ENCODE measurements at places on chromosomes 3 and 15. TPM values are rescaled to one million over a fixed set of nuclear protein-coding genes. Genes with fewer than 3 reads are reported as not detected.

Gene FETUB
- total RNA-seq = not detected

Gene CHST2
- total RNA-seq = 6.3 TPM

Gene NTRK3
- 2.4 TPM for total RNA-seq

Gene MRAS
- total RNA-seq = 10.9 TPM

Gene TRIM42
- total RNA-seq = not detected

Gene PLCH1
- total RNA-seq = 17.8 TPM

DNA sequence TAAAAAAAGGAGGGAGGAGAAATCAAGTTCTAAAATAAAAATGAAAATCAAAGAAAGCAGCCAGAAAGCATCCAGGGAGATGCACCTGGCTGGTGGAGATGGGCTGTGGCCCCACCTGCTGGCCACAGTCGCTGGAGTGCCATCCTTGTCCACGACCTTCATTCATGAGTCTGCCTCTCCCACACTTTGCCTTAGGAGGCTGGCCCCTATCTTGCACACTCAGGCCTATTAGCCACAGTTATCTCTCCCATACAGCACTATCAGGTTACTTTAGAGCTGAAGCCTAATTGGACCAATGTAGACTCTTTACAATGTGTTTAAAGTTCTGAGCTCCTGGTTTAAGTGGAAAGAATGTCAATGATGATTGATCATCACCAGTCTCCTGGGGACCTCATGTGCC is 392.0 kb upstream of the RORA start:
- peak; percentile 65 for DNase-seq

DNA sequence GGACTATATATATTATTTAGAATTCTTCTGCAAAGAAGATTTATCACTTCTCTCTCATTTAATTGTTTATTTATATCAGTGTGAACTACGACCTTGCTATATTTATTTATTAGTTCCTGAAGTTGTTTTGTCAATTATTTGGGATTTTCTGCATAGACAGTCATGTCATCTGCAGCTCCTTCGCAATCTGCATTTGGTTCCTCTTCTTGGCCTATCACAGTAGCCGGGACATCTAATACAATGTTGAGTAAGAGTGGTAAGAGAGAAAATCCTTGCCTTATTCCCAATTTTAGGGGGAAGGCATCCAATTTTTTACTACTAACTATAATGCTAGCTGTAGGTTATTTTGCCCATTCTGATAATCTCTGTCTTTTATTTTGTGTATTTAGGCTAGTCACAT is 39.4 kb downstream of the FOXL2 start:
- DNase-seq = no peak

DNA sequence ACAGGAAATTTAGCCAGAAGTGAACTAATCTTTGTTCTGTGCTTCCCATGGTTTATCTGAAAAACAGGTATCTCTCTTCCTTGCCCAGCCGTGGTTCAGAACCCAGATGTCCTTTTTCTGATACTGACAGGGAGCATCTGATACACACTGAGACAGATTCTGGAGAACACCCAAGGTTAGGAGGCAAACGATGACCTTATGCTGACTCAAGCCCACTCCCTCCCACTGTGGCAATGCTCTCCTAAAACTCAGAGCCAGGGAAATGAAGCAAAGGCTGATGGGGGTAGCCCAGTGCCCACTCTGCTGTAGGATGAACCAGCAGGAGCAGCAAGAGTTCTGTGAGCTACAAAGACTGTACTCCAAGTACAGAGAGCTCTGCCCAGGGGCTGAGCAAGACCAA is 225.1 kb downstream of the NTRK3 start:
- no peak for DNase-seq

DNA sequence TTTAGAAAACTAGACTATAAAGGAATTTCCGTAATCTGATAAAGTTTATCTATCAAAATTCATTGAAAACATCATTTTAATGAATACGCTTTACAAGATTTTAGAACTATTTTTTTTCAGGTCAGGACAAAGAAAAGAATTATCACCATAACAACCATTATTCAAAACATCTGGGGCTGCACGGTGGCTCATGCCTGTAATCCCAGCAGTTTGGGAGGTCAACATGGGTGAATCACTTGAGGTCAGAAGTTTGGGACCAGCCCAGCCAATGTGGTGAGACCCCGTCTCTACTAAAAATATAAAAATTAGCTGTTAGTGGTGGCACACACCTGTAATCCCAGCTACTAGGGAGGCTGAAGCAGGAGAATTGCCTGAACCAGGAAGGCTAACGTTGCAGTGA is 260.4 kb downstream of the WNT5A start:
- DNase-seq = no peak

GRCh38 chr3:39106851-39107387 is 508 bp downstream of the GORASP1 start:
- DNase-seq = peak; percentile 41

GRCh38 chr3:14214764-14215163 is 36.1 kb downstream of the LSM3 start:
- no peak for DNase-seq

DNA sequence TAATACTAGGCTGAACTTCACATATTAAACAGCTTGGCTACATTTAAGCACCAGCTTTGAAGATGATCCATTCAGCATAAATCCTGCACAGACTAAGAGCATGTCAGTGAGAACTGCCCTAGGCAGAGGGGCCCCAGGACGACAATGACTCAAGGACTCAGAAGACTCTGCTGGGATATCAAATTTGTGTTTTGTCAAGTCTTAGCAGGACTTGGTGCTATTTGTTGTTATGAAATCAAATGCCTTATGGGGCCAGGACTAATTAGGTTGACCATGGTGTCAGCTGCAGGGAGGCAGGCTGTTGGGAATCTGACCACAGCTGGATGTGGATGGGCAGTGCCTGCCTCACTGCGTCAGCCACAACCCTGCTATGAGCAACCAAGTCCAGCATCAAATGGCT is 91.8 kb downstream of the RYR3 start:
- DNase-seq = no peak

DNA sequence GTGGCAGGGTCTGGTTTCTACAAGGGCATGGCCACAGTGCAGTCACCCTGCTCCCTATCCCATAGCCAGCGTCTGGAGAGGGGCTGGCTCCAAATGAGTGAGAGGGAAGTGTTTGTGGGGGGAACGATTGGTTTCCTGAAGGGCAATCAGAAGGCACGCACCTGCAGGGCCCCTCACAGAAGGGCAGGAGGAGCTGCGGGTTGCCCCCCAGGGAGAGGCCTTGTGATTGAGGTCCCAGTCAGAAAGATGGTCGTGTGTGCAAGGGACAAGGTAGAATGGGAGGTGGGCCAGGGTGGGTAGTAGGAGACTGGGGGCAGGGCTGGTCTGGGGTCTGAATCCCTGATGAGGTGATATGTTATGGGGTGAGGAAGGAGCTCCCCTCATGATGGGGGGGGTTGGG is 35.8 kb downstream of the LIMD1 start:
- no peak for DNase-seq

DNA sequence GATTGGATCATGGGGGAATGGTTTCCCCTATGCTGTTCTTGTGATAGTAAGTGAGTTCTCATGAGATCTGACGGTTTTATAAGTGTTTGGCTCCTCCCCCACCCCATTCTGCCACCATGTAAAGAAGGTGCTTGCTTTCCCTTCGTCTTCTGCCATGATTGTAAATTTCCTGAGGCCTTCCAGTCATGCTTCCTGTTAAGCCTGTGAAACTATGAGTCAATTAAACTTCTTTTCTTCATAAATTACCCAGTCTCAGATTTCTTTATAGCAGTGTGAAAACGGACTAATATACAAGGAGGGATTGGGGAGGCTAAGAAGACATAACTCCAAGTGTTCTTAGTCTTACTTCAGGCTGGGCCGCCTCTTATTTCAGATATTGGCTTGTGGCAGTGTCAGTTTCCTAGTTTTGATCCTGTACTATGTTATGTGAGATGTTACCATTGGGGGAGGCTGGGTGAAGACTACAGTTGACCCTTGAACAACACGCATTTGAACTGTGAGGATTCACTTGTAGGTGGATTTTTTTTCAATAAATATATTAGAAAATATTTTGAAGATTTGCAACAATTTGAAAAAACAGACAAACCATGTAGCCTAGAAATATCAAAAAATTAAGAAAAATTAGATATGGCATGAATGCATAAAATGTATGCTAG is 44.9 kb downstream of the NMD3 start:
- DNase-seq = no peak

DNA sequence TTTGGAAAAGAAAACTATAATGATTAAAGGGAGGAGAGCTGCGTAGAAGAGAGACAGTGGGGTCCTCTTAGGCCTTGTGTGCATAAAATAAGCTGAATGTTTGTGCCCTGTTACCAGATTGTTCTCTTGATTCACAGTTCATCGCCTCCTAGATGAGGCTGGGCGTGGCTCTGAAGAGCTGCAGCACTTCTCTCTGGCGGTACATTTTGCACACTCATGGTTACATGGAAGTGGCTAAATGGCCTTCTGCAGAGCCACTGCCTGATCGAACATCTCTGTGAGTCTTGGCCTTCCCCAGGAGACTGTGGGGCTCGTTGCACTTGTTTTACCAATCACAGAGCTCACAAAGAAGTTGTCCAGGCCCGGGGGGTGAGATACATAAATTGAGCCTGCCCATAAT is 208.8 kb downstream of the GABRG3 start:
- DNase-seq = no peak

- DNase-seq = peak; percentile 66
Measured at GRCh38 chr3:104696470-104696869, 670.2 kb upstream of the ALCAM start.

- DNase-seq = no peak
Measured at GRCh38 chr3:77071809-77072208, 31.9 kb downstream of the ROBO2 start.

GRCh38 chr3:197031315-197032285 is 2.0 kb upstream of the MELTF start:
- no peak for DNase-seq

DNA sequence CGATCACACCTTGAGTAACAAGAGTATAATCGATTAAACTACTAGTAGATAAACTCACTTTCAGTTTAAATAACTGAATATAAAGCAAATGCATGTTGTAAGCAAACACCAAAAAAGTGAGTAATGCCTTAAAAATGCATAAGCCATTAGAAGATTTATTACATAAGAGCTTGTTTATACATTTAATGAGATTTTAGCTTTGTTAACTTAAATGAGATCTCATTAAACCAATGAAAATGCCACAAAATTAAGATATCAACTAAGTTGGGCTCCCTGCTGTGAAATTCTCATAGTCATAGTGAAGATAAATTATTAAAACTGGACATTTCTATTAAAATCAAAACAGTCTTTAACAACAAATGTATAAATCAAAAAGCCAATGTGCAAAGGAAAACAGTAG is 701.2 kb downstream of the NLGN1 start:
- DNase-seq = no peak

- no peak for DNase-seq
Measured at GRCh38 chr3:78048698-78049097, 1008.8 kb downstream of the ROBO2 start.

GRCh38 chr3:160544844-160545503 is 20.4 kb downstream of the KPNA4 start:
- DNase-seq = no peak

- peak; percentile 38 for DNase-seq
Measured at GRCh38 chr3:133295199-133295901, 104.5 kb upstream of the BFSP2 start.

DNA sequence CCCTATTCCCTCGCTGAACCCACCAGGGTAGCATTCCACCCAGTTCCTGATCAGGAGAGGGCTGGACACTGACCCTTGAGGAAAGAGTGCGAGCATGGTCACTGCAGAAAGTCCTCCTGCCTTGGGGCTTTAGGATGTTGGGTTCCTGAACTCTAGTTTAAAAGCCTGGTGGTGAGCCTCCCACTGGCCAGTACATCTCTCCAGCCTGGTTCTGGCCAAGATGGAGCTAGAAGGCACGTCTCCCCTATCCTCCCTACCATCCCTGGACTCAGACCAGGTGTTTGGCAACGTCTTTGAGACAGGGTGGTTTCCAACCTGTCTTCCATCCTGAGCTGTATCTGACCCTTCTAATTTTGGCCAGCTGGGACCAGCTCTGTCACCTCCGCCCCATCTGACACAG is 31.4 kb downstream of the NBEAL2 start:
- DNase-seq = no peak

DNA sequence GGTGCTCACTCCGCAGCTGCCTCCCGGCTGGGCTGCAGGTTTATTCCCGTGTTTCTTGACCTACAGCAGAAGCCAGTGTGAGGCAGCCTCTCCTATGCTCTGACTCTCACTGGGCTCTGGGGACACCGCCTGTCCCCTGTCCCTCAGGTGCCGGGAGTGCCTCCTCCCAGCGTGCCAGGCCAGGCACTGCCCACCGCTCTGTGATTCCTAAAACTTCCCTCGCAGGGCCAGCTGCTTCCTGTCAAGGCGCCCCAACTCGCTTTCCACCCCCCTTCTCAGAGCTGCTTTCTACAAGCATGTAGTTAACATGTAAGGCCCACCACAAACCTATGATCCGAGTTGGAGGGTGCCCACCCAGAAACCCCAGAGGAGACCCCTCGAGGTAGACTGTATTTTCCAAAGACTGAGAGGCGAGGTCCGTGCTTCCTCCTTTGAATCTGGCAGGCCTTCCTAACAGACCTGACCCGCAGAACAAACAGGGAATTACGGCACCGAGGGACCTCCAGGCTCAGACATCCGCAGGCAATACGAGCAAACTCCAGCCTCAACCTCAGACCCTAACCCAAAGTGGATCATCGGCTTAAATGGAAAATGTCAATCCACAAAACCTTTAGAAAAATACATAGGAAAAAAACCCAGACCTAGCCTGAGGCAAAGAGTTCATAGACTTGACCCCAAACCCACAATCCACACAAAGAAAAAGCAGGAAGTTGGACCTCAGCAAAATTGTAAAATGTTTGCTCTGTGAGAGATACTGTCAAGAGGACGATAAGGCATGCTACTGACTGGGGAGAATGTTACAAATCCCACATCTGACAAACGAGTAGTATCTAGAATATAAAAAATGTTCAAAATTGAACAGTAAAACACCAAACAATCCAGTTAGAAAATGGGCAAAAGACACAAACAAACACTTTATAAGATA is 121.3 kb upstream of the IQSEC1 start:
- no peak for DNase-seq

- DNase-seq = no peak
Measured at GRCh38 chr15:91444656-91445055, 344.6 kb downstream of the SV2B start.

- peak; percentile 81 for DNase-seq
Measured at GRCh38 chr3:102229062-102229655, 205.7 kb upstream of the ZPLD1 start.

DNA sequence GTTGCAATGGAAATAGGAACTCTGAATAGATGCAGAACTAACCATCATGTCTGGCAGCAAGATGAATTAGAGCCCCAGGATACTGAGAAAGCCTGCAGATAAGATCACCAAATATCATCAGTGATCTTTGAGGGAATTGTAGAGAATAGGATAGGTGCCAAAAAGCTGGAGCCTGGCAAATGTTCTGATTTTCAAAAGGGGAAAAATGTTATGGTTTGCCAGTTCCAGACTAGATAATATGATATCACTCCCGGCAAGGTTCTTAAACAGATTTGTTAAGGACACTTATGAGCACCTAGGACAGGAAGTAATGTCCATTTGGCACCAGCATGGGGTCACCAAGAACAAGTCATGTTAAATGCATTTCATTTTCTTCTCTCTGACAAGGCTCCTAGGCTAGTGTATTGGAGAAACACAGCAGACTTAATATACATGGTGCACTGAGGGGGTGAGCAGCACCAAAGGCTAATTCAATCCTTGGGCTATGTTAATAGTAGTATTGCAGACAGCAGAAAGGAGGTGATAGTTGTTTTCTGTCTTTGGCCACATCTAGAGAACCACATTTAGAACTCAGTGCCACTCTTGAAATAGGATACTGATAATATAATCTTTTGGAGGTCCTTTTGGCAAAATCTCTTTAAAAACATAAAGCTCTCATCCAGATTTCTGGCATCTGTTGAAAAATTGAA is 4.8 kb downstream of the SRGAP3 start:
- no peak for DNase-seq

Data from H9 (cell line).